ENCODE measurements at places on chromosomes 5 and 9. TPM values are rescaled to one million over a fixed set of nuclear protein-coding genes. Genes with fewer than 3 reads are reported as not detected.

Gene SPAG8
- total RNA-seq: not detected

DNA sequence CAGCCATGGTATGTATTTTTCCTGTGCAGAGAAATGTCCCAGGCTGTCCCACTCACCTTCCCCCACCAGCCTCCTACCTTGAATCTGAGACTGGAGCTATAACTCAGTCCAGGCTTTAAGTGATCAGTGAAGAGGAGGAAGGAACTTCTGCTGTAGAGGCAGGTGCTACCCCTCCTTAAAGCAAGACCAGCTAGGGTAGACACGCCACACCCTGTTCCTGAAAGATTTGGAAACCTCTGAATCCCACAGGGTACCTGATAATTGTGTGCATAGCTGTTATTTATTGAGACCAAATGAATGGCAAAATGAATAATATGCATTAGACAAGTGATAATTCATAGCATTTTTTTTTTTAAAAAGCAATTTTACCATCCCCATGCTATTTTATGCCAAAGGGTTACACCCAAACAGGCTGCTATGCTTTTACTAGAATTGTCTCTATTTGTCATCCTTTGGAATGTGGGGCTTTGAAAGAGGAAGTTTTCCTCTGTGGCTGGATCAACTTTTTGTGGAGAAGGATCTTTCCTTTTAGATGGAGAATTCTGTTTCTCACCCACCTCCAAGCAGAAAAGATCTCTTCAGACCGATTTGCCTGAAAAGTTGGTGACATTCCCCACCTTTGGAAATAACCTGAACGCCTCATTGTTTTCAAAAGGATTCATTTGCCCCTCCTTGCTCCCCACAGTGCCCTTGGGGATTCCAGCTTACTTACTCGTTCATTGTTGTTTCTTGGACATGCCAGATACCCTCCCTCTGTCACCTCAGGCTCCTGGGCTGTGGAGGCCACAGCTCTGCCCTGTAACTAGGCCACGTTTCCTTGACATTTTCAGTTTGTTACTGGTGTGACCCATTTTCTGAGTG, 248.7 kb downstream of the NR3C1 start:
- DNase-seq: no peak

Gene PCDHGA9
- total RNA-seq: 8.2 TPM

DNA sequence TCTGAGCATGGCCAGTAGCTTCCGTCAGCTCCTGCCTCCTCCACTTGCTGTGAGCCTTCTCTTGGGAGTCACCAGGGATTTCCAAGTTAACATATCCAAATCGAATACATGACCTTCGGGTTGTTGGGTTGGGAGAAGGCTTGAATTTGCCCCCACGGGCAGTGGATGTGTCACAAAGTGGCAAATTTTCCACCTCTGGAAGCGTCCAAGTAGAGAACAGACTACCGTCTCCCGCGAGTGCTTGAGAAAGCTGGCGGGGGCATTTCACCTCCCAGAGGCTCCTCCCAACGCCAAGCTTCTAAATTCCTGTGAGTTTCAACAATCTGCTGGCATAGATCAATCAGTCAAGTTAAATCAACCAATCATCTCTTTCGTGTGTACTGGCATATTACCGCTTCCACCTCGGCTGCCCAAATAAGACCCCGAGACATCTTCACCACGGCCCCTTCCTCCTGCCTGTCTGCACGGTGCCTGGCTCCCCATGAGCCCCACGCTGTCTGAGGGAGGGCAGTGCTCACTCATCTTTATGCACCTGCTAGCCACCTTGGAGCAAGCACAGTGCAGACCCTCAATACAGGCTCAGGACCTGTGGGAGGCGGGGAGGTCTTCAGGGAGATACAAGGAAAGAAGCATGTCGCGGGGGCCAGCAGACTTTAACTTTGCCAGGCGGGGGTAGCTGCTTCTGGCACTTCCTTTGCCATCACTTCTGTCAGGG, 79.1 kb downstream of the MRPL36 start:
- DNase-seq: peak; percentile 65

Gene SFXN1
- 17.8 TPM for total RNA-seq

GRCh38 chr5:56673171-56673570, 142.2 kb upstream of the MAP3K1 start:
- no peak for DNase-seq

Gene SPATA31E1
- not detected for total RNA-seq
